ENCODE measurements at places on chromosomes 6 and 20.

DNA sequence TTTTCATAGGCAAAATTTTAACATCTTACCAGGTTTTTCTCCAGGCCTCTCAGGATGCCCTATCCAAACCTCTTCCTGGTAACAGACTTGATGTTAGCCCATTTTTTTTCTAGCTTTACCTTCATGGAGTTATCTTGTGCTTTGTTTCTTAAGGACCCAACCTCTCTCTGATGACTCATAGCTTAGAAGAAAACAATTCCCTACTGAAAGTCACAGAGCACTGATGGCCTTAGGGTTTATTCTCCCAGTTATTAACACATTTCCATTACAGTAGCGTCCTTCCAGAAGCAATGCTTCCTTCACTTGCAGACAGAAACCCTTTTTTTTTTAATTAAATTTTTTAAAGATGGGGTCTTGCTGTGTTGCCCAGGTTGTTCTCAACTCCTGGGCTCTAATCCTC is 79.4 kb downstream of the IYD start:
- DNase-seq = no peak

DNA sequence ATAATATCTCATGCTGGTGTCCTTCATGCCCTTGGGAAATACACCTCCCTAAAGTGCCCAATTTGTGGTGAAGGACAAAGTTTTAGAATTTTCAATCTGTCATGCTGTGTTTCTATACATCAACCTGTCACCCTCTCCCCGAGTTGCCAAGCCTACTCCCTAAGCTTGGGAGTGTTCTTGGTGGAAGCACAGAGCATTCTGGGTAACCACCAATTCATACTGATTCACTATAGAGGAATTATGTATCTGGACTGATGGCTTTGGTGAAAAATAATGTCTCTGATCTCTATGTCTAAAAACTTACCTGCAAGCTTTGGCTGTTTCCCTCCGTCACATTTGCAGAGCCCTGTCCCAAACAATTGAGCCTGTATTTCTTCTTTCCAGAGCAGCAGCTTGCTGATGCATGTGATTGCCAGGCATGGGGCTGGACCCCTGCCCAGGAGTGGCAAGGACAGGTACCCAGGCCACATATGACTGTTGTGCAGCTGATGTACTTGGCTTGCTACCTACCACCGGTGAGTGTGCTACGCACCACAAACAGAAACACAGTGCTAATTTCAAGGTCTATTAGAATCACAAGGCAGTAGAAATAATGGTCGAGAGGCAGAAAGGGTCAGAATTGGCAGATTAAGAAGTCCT is 202.8 kb upstream of the CITED2 start:
- DNase-seq = no peak

GRCh38 chr6:21039926-21040325 is 505.7 kb downstream of the CDKAL1 start:
- no peak for DNase-seq

DNA sequence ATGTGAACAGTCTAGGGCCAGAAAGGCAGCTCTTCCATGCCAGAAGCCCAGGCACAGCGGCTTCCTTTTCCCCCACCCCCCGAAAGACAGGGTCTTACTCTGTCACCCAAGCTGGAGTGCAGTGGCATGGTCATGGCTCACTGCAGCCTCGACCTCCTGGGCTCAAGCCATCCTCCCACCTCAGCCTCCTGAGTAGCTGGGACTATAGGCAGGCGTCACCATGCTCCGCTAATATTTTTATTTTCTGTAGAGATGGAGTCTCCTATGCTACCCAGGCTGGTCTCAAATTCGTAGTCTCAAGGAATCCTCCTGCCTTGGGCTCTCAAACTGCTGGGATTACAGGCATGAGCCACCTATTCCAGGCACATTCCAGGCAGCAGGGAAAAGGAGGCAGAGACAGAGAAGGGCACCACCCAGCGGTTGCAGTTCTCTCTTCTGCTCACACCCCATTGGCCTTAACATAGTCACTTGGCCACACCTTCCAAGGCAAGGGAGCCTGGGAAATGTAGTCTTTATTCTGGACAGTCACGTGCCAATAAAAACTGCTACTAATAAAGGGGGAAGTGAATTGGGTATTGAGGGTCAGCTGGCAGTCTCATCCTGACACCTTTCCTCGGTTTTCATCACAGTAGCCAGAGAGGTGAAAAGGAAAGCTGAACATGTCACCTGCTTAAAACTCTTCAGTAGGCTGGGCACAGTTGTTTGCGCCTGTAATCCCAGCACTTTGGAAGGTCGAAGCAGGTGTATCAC is 205.9 kb downstream of the ZMYND8 start:
- DNase-seq = no peak

DNA sequence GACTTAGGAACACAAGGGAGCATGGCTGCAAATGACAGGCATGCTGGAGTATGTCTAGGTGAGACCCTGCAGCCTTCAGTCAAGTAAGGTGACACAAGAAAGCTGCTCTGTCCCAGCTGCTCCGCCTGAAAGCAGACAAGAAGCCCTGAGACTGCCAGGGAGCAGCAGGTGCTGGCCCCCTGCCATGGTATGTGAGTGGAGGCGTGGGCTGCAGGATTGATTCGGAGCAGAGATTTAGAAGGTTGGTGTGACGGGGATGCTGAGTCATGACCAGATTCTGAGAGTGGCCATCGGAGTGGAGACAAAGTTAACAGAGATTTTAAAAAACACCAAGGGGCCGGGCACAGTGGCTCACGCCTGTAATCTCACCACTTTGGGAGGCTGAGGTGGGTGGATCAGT is 17.8 kb downstream of the LRP11 start:
- no peak for DNase-seq

GRCh38 chr20:6768228-6769140 is 998 bp downstream of the BMP2 start:
- DNase-seq = no peak

GRCh38 chr6:140541288-140541687 is 1166.8 kb upstream of the CITED2 start:
- no peak for DNase-seq

All from anterior cingulate cortex (tissue), 58 donors.